GM13977 (cell line): ENCODE measurements at places on chromosomes 4 and X.

DNA sequence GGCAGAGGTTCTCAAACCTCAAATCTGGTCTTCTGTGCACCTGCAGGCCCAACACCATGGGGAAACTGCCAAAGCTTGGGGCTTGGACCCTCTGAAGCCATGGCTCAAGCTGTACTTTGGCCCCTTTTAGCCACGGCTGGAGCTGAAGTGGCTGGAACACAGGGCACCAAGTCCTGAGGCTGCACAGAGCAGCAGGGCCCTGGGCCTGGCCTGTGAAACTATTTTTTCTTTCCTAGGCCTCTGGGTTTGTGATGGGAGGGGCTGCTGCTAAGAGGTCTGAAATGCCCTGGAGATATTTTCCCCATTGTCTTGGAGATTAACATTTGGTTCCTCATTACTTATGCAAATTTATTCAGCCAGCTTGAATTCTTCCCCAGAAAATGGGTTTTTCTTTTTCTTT, 18.3 kb upstream of the PI4K2B start:
- no peak for DNase-seq

DNA sequence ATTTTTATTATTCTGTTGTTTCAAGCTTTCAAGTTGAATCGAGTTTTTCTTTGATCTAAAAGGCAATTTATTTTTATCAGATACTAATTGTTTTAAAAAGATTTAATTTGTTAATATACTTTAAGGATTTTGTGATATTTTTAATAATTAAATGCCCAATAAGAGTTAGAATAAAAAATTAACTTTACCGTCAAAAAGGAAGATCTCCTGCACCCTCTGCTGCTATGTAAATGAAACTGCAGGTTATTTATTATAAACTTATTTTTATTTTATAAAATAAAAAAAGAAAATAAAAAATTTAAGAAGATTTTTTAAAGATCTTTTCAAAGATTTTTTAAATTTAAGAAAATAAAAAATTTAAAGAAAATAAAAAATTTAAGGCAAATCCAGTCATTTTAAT, 166.1 kb downstream of the CCSER1 start:
- no peak for DNase-seq

- peak; percentile 53 for DNase-seq
These were observed 164.7 kb downstream of the DCLK2 start for GRCh38 chr4:150242820-150243458.

GRCh38 chrX:37380924-37381323, 31.8 kb downstream of the PRRG1 start:
- no peak for DNase-seq

DNA sequence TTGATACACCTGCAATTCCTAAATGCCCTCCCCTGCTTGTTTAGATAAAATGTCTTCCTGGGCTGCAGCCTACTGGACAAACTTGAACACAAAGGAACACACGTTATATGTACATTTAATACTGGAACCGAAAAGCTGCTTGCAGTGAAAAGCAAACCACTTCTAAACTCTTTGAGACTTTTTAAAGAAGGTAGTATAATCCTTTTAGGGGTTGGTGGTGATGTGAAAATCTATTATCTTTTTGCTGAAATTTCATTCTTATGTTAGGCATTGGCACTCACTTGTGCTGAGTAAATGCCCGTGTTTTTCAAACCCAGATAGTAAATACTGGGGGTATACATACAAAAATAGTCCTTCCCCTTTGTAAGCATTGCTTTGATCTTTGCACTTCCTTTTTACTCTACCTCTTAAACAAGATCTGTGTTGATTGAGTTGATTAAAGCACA, 2.2 kb downstream of the NFKB1 start:
- peak; percentile 23 for DNase-seq

- no peak for DNase-seq
These were observed 47.5 kb downstream of the MAGEA1 start for GRCh38 chrX:153226344-153227185.

- no peak for DNase-seq
These were observed 39.5 kb downstream of the ENOPH1 start for GRCh38 chr4:82469791-82470345.

- no peak for DNase-seq
These were observed 56.0 kb downstream of the TMEM131L start for GRCh38 chr4:153521999-153522801.

DNA sequence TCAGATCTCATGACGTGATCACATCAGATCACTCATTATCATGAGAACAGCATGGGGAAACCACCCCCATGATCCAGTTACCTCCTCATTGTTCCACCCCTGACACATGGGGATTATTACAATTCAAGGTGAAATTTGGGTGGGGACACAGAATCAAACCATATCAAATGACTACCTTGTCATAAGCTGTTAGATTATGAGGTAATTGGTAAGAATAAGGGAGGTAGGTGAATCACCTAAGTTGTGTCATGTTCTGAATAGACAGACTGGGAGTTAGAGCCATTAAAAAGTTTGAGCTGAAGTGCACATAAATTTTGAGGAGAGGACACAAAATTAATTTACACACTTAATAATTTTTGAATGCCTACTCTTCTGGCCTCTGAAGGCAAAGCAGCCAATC, 24.7 kb downstream of the SLC9B1 start:
- no peak for DNase-seq

DNA sequence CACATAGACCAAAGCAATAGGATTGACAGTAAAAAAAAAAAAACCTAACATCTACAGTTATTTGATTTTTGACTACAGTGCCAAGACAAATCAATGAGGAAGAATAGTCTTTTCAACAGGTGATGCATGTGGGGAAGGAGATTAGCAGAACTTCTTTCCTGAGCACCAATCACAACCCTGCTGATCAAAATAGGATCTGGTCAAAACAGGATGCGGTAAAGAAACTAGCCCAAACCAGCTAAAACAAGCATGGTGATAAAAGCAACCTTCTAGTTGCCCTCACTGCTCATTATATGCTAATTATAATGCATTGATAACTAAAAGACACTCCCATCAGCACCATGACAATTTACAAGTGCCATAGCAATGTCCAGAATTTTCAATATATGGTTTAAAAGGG, 667.5 kb downstream of the GRXCR1 start:
- no peak for DNase-seq

DNA sequence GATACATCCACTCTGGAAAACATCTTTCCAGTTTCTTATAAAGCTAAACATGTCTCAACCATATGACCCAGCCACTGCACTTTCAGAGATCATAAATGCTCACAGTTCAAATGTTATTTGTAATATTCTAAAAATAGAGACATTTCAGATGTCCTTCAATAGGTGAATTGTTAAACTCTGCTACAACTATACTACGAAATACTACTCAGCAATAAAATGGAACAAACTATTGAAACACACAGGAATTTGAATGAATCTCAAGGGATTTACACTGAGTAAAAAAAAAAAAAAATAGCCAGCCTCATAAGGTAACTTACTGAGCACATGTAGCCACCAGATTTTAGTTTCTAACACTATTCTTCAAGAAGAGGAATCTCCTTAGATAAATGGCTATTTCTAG, 253.9 kb downstream of the PCDH18 start:
- no peak for DNase-seq

DNA sequence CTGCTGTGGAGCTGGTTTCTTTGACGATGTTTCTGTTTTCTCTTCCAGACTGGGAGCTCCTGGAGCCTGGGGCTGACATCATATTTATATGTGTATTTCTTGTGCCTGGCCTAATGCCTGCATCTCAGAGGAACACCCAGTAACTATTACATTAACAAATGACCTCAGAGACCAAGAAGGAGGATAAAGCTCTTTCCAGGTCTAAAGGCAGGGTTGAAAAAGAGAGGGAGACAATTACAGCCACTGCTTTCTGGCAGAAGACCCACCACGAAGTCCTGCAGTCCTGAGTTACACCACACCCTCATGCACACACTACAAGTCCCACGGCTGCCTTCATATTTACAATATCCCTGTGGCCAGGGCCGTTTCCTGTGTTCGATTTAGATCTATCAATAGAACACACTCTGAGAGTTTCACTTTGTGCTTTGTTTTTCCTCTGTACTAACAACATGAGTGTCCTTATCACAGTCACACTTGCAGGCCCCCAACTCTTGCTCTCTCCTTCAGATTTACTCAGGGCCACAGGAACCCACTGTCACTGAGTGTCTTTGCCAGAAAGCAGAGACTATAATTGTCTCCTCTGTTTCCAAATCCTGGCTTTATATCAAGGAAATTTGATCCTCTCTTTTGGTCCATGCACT, 535.5 kb downstream of the MID1IP1 start:
- peak; percentile 10 for DNase-seq

DNA sequence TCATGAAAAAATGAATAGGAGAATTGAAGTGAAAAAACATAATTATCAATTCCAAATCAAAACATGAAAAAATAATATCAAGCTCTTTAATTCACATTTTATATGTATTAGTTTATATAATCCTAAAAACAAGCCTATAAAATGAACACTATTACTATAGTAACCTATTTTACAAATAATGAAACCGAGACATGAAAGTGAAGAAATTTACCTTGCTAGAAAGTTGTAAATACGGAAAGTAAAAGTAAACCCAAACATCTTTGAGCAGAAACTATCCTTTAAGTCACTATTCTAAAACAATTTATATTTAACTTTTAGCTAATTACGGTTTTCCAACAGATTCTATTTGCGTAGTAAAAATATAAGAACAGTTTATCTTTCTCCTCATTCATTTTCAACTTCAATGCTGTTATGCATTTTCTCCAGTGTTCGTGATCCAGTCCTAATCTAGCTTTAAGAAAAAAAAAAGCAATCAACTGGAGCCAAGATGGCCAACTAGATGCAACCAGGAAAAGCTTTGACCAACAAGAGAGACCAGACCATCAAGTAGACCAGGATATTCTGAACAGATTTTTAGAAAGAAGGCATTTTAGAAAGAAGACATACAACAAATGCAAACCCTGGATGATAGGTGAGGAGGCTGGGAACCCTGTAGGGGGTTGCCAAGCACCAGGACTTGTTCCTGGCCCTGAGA, 67.0 kb downstream of the DDX53 start:
- no peak for DNase-seq

DNA sequence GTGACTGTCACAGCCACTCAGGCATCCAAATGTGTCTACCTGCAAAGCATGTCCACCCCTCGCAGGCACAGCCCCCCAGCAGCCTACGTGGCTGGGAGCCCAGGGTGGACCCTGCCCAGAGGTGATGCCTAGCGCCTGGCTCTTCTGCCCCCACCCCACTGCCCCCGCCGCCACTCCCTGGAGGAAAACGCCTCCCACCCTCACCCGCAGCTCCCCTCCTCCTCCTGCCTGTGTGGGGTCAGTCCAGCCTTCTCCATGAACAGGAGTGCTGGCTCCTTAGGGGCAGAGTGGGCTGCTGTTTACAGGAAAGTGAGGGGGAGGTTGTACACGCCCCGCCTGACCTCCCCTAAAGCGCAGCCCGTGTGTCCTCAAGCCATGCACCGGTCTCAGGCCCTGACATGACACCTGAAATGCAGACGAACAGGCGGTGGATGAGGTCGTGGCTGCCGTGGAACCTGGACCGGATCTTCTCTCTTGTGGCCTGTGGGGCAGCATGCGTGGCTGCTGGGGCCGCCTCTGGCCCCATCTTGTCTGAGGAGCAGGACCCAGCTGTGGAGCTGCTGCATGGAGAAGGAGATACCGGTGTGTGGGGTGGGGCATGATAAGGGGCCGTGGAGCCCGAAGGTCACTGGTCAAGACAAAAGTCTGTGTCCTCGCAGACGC, 11.9 kb upstream of the MXD4 start:
- DNase-seq, result no peak

- no peak for DNase-seq
These were observed 201.0 kb upstream of the NEIL3 start for GRCh38 chr4:177108708-177109107.
